ENCODE measurements at places on chromosomes 4 and X.

DNA sequence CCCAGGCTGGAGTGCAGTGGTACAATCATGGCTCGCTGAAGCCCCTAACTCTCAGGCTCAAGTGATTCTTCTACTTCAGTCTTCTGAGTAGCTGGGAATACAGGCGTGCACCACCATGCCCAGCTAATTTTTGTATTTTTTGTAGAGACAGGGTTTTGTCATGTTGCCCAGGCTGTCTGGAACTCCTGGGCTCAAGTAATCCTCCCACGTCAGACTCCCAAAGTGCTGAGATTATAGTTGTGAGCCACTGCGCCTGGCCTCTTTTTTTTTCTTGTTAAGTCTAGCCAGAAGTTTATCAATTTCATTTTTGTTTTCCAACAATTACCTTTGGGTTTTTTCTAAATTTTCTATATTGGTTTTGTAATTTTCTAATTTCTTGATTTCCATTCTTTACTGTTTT, 100.6 kb downstream of the GC start:
- no peak for DNase-seq

GRCh38 chr4:55132775-55133174, 7.4 kb upstream of the KDR start:
- no peak for DNase-seq

DNA sequence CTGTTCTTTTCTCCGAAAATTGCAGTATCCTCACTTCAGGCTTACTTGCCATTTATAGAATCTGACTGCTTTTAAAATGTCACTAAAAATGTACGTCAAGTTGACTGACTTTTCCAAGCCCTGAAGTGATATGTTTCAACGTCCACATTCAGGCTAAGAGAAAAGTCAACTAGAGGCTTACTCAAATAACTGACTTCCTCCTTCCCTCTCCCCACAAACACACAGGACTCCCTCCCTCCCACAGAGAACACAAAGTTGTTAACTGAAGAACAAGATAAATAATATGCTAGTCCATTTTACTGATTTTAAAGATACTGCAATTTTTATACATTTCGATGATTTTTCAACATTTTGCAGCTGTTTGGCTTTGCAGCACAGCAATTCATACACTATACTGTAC, 13.8 kb upstream of the CDKL2 start:
- DNase-seq = no peak

DNA sequence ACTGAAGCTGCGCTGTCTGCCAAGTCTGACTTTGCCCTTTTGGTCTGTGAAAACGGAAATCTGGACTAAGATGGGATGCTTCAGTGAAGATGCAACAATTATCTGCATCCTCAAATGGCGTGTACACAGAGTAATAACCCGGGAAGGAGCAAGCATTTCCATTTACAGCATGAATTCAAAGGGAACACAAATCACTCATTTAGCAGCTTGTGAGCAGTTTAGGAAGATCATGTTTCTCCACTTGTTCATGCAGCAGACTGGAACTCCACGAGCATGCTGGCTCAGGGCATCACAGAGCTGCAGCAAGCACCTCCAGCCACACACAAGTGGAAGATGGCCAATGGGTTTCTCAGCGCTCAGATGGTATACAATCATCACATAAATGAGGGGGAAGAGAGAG, 175.5 kb downstream of the NLGN4X start:
- DNase-seq = no peak

DNA sequence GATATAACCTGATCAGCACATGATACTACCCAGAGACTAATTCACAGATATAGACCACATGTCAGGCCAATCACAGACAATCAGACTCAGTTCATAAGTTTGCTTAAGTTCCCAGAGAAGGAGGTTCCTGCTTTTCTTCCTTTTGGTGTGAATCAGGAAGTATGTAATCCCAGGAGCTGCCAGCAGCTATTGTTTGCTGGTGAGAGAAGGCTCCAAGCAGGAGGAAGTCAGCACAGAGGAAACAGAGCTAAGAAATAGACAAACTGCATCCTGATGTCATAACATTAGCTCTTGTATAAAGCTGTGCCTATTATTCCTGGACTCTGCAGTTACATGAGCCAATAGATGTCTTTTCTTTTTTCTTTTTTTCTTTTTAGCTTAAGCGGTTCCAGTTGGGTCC, 50.9 kb downstream of the UCHL1 start:
- no peak for DNase-seq

- DNase-seq = no peak
These were observed 134.2 kb downstream of the SPOCK3 start for GRCh38 chr4:167100120-167100519.

DNA sequence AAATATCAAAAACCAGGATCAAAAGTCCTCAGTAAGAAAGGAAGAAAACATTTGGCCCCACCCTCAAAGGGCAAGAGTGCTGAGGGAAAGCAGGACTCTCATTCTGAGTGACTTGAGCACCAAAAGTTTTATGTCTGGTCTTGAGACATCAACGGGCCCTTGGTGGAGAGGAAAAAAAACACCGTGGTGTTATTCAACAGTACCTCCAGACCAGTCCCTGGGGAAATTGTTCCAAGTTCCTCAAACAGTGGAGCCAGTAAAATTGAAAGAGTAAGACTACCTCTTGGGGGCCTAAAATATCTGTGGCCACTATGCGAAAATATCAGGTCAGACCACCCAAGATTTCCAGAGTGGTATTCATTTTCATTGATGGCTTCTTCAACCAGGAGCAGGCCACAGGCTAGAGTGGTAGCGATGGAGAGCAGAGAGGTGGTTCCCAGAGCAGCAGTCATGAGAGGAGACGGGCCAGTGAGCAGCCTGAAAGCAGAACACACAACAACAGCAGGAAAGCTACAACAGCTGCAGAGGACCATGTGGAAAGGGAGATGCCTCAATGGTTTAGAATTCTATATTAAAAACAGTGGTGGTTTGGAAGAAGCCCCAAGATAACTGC, 63.7 kb upstream of the RPL34 start:
- DNase-seq = no peak

- DNase-seq = no peak
These were observed 685 bp downstream of the RAB9B start for GRCh38 chrX:103831342-103831802.

- no peak for DNase-seq
These were observed 46.1 kb downstream of the TMEM131L start for GRCh38 chr4:153512162-153512852.

- DNase-seq = no peak
These were observed 61.3 kb downstream of the SH3RF1 start for GRCh38 chr4:169209388-169209883.

- DNase-seq = no peak
These were observed 182.4 kb upstream of the CXXC4 start for GRCh38 chr4:104677116-104677515.

DNA sequence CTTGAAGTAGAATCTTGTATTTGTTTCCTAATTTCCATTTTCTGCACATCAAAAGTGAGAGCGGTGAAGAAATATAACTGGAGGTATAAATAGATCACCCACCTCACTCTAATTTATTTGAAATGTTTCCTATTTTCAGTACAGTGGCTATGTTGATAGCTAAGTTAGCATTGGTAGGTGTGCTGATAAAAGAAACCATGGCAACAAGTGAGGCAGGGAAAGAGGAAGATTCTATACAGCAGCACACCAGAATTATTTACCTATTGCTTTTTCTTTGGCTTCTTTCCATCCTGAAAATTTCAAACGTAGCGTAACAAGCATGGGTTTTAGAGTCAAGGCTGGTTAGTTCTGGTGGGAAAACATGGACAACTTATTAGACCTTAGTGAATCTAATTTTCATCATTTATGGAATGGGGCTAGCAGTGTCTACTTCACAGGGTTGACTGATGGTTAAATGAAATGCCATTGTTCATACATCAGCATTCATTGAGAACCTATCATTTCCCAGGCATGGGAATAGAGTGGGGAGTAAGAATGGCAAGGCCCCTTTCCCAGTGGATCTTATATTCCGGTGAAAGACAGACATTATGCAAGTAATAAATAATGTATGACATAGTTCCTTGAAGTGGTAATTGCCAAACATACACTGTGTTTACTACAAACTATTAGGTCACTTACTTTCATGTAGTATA, 30.6 kb upstream of the CTSO start:
- no peak for DNase-seq

DNA sequence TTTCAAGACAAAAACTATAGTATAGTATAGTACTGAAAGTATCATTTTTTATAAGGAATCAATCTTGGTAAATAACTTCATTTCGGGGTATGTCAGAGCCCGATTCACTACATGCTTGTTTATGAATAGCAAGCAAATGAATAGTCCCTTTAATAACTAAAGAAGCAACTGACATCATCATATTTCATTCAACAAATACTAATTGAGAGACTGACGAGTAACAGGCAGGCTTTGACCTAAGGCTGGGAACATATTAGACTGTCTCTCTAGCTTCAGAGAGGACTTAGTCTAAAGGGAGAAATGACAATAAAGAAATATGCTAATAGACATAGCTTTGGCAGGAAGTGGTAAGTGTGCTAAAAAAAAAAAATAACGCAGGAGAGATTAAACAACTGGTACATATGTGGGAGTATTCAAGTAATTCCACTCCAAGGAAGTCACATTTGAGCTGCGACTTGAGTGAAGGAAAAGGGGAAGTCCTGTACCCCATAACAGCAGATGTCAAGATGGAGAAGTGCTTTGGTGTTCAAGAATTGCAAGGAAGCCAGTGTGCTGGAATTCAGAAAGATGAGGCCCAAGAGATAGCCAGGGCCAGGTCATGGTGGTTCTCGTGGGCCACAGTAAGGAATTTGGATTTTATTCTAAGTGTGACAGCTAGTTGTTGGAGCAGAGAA, 284.9 kb downstream of the FBXO8 start:
- no peak for DNase-seq

DNA sequence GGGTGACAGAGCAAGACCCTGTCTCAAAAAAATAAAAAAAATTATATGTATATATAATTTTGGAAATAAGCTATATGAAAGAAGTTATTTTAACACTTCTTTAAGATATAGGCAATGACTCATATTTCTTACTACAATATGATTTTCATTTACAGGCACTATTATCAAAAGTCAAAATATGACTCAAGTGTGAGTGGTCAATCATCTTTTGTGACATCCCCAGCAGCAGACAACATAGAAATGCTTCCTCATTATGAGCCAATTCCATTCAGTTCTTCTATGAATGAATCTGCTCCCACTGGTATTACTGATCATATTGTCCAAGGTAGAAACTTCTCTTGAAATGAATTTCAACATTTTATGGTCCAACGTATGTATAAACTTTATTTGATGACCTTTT, 20.8 kb downstream of the OCIAD1 start:
- DNase-seq = no peak

- no peak for DNase-seq
These were observed 24.7 kb upstream of the PBDC1 start for GRCh38 chrX:76148041-76148665.

DNA sequence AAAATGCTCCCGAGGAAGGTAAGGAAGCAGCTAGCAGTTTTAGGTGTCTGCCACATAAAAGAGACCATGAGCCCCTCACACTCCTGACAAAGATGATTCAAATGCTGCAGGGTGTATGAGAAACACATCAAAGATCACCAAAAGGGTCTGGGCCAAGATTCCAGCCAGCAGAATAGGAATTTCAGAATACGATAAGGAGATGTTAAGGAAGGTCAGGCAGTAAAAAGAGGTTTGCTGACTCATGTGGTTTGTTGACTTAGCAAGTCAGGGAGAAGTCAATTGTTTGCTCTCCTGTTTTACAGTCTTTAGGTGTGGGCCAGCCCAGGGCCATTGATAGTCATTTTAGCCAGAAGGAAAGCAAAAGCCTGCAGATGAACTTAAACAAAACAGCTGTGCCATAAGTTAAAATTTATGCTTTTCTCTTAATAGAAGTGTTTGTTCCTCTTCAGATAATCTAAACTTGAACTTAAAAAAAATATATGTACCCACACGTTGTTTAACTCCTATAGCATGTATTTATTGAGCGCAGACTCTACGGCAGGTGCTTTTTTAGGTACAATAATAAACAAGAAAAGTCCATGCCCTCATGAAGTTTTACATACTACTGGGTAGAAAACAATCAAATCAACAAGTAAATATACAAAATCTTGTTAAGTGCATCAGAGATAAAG, 115.6 kb downstream of the CAMK2D start:
- DNase-seq = no peak

- no peak for DNase-seq
These were observed 45.9 kb downstream of the PDGFRA start for GRCh38 chr4:54274795-54275665.

DNA sequence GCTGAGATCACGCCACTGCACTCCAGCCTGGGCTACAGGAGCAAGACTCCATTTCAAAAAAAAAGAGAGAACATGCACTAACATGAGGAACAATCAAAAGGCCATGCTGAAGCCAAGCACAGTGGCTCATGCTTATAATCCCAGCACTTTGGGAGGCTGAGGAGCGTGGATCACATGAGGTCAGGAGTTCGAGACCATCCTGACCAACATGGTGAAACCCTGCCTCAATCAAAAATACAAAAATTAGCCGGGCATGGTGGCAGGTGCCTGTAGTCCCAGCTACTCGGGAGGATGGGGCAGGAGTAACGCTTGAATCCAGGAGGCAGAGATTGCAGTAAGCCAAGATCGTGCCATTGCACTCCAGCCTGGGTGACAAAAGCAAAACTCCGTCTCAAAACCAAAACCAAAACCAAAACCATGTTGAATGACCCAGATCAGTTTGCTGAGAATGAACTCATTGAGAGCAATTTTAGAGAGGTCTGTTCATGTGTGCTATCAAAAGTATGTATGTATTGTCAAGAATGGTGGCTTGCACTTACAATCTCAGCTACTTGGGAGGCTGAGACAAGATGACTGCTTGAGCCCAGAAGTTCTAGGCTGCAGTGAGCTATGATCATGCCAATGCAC, 44.8 kb downstream of the PDS5A start:
- no peak for DNase-seq

GRCh38 chrX:74526764-74527163, 87.7 kb downstream of the RLIM start:
- DNase-seq = no peak

DNA sequence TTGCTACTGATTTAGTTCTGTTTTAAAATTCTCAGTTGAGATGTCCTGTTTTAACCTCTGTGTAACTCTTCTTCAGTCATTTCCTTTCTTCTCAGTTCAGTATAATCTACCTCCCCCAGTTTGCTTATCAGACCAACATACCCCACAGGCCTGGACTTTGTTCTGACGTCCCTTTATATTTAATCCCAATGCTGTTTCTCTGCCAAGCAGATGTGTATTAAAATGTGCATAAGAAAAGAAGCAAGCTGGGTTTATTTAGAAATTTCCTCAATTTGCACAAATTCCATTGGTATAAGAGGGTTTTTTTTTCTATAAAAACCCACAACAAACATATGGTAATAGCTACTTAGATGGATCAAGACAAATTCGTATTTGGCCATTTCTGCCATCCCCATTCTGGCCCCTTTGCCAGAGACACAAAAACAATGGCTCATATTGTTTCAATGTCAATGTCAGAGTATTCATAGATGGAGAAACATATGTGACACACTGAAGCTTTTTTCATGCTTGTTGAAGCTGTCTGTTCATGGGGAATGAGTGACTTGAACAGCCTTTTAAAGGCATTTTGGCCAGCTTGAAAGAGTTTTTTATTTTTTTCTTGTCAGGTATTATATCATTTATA, 24.5 kb downstream of the HCCS start:
- DNase-seq = no peak

DNA sequence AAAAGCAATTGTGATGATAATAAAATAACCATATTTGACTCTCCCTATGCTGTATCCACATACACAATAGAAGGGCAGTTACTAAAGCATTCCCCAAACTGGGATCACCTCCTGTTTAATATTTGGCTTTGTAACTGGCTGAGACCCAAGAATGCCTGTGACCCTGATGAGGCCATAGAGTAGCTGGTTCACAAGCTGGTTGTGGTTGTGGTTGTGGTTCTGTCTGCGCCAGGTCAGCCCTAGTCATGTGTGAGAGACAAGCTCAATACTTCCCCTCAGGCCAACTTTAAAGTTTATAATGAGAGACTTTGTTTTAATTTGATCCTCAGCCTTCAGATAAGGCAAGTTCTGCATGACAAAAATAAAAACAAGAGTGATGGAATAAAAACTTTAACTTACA, 209.9 kb downstream of the PARM1 start:
- no peak for DNase-seq

Measured in activated CD4-positive, CD25-positive, alpha-beta regulatory T cell (primary cell).